Activated CD4-positive, alpha-beta memory T cell treated with anti-CD3 and anti-CD28 coated beads, Interleukin-2, amount 10 ng/mL, durations not matched to agents 7 days and 5 days (primary cell): ENCODE measurements at places on chromosomes 6 and 20. TPM values are rescaled to one million over a fixed set of nuclear protein-coding genes. Genes with fewer than 3 reads are reported as not detected.

DNA sequence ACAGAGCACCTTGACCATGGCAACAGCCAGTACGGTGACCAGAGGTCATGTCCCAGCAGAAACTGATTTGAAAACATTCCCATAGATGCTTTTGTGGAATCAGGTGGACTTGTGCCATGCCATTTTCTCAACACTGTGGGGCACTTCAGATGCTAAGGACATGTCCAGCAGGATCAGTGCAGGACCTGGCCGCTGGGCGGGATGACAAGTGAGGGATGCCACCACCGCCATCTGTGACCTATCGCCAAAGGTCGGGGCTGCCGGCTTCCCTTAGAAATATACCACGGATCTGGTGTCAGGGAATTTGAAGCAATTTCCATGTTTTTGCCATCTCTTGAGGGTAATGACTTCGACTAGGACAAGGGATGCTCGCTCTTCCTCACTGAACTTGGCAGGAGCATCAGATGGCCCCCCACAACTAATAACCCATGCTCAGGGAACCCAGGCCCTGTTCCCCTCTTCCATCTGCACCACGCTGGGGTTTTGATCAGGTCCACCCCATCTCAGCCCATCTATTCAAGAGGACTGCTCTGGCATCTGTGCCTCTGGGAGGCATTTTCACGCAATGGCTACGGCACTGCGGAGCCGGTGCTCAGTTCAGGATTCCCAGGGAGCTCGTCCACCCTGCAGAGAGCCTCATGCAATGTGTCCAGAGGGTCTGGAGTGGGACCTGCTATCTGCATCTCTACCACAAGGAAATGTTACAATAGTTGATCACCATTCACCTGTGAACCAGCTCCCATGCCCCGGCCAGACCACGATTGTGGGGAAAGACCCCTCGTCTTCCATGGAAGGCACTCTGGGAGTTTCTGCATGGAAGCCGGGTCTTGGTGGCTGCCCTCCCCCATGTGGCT, 302.6 kb downstream of the TAF4 start:
- H3K36me3 ChIP-seq, result no peaks in the 10 kb centered on the region
- no peak overlapping the region for H3K27ac ChIP-seq
- DNase-seq, result no peak

GRCh38 chr6:88705601-88706000, 257.8 kb downstream of the RNGTT start:
- no peaks in the 10 kb centered on the region for H3K27me3 ChIP-seq
- no peak overlapping the region for H3K4me3 ChIP-seq
- H3K36me3 ChIP-seq, result no peaks in the 10 kb centered on the region
- H3K27ac ChIP-seq, result no peak overlapping the region
- DNase-seq, result no peak

Gene HLA-G
- 0.15 TPM for total RNA-seq

- H3K27ac ChIP-seq, result no peak overlapping the region
- H3K36me3 ChIP-seq, result no peaks in the 10 kb centered on the region
- H3K4me3 ChIP-seq, result no peak overlapping the region
- no peaks in the 10 kb centered on the region for H3K27me3 ChIP-seq
Measured at GRCh38 chr6:88119769-88120168, 46.4 kb downstream of the CNR1 start.

Gene IPCEF1
- total RNA-seq, result 20.3 TPM

DNA sequence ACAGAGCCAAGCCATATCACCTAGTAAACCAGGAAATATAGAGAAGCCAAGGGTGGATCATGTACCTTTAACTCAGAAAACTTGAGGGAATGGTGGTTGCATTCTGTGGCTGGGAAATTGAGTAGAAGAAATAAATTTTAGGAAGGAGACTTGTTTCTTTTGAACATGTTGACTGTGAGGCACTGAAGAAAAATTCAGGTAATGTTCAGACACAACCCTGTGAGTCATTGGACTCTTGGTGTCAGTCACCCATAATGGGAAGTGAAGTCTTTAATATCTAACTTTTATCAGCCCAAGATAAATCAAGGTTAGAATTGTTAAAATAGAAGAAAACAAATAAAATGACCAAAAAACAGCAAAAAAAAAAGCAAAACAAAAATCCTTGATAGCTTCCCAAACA, 98.8 kb upstream of the GRIK2 start:
- no peaks in the 10 kb centered on the region for H3K36me3 ChIP-seq
- no peaks in the 10 kb centered on the region for H3K27me3 ChIP-seq
- H3K4me3 ChIP-seq, result no peak overlapping the region
- no peaks in the 10 kb centered on the region for H3K4me1 ChIP-seq

GRCh38 chr20:56781108-56781739, 152.1 kb downstream of the TFAP2C start:
- DNase-seq, result no peak
- H3K27me3 ChIP-seq, result peaks cover 3% of the 10 kb centered on the region
- no peaks in the 10 kb centered on the region for H3K4me1 ChIP-seq
- no peaks in the 10 kb centered on the region for H3K36me3 ChIP-seq
- H3K4me3 ChIP-seq, result no peak overlapping the region
- H3K27ac ChIP-seq, result no peak overlapping the region

DNA sequence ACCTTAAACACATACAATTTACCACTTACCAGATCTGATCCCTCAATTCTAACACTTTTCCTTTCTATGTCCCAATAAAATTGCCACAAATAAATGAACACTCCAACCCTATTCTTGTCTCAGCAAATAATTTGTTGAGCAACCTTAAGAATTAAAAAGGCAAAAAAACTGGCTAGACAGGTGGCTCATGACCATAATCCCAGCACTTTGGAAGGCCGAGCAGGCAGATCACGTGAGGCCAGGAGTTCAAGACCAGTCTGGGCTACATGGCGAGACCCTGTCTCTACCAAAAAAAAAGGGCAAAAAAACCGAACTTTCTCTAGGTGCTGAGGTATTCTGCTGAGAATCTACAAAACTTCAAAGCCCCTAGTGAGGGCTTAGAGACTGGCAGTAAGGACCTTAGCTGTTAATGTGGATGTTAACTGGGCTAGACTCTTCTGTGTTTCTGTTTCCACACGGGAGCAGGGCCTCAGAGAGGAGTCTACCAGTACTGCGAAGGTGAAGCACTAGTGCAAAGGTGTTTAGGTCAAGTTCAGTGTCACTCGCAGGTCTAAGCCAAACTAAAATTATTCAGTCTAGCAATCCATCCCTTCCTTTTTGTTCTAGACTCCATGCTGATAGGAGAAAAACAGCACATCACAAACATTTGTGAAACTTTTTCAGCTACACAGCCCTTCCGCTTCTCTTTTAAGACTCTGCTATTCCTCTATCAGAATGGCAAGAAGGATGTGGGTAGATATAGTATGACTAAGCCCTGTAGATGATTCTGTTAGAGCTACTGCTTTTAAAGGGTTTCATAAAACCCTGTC, 2.6 kb downstream of the FASTKD5 start:
- no peaks in the 10 kb centered on the region for H3K27me3 ChIP-seq
- H3K27ac ChIP-seq, result peak overlapping the region; percentile 93
- DNase-seq, result no peak
- peaks cover 28% of the 10 kb centered on the region for H3K36me3 ChIP-seq
- H3K4me3 ChIP-seq, result peak overlapping the region; percentile 91
- H3K4me1 ChIP-seq, result peaks cover 57% of the 10 kb centered on the region

- peaks cover 8% of the 10 kb centered on the region for H3K4me1 ChIP-seq
- no peak overlapping the region for H3K4me3 ChIP-seq
- peaks cover 35% of the 10 kb centered on the region for H3K36me3 ChIP-seq
- no peaks in the 10 kb centered on the region for H3K27me3 ChIP-seq
- no peak overlapping the region for H3K27ac ChIP-seq
Measured at GRCh38 chr6:73640179-73640750, 13.5 kb downstream of the SLC17A5 start.

- no peak overlapping the region for H3K27ac ChIP-seq
- peaks cover 3% of the 10 kb centered on the region for H3K27me3 ChIP-seq
- no peaks in the 10 kb centered on the region for H3K4me1 ChIP-seq
- no peaks in the 10 kb centered on the region for H3K36me3 ChIP-seq
- DNase-seq, result no peak
- H3K4me3 ChIP-seq, result no peak overlapping the region
Measured at GRCh38 chr6:129957941-129958898, 60.2 kb upstream of the L3MBTL3 start.

GRCh38 chr6:9002833-9003232, 567.5 kb upstream of the SLC35B3 start:
- DNase-seq, result no peak
- H3K27me3 ChIP-seq, result no peaks in the 10 kb centered on the region
- H3K4me3 ChIP-seq, result no peak overlapping the region
- H3K27ac ChIP-seq, result no peak overlapping the region

Gene SIRPA
- total RNA-seq, result not detected

DNA sequence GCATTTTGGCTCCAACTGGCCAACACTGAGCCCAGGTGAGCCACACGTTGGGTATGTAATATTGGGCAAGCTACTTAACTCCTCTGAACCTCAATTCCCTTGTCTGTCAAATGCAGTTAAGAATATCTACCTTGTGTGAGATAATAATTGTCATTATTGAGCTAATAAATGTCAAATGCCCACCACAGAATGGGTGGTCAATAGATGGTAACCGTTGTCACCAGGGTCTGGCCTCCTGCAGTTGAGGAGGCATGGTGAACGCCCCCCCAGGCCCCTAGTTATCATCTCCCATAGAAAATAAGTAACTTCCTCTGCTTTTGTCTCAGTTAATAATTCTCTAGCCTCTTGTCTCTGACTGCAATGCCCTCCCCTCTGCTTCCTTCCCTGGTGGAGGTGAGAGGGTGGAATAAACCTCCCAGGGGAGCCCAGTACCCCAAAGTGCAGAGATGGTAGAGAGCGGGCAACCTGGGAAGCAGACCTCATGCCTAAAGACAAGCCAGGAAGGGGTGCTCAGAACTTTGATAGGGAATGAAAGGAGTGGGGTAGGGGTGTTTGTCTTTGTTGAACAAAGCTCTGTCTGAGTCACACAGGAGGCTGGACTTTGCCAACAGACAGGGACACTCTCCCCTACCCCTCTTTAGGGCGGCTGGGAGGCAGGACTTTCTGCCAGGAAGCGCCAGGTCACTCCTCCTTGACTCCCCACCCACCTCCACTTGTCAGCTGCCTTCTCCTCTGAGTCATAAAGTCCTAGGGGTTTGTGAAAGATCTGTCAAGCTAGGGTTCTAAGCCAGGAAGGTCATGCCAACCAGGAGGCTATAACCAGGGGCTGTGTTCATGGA, 1.3 kb upstream of the UNC5CL start:
- H3K4me3 ChIP-seq, result no peak overlapping the region
- no peaks in the 10 kb centered on the region for H3K36me3 ChIP-seq
- H3K27ac ChIP-seq, result no peak overlapping the region
- no peaks in the 10 kb centered on the region for H3K27me3 ChIP-seq

GRCh38 chr6:11425876-11426275, 111.7 kb upstream of the TMEM170B start:
- H3K27ac ChIP-seq, result no peak overlapping the region
- no peak overlapping the region for H3K4me3 ChIP-seq
- H3K27me3 ChIP-seq, result peaks cover 2% of the 10 kb centered on the region
- H3K36me3 ChIP-seq, result no peaks in the 10 kb centered on the region
- no peak for DNase-seq

Gene CYP24A1
- total RNA-seq, result not detected

DNA sequence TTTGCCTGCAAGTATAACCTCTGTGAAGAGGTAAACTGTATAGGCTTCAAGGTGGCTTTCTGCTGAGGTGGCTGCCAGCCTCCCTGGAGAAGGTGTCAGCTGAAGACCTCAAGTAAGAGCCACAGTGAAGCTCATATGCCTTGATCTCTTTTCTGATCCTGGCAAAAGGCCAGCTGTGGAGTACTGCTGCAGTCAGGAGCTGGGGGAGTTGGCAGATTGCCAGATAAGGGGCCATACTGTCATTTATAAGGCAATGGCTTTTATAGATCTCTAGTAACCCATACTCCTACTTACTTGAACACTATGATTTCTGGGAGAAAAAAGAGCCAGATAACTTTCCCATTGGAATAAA, 8.8 kb upstream of the CEP85L start:
- no peaks in the 10 kb centered on the region for H3K27me3 ChIP-seq
- no peak overlapping the region for H3K4me3 ChIP-seq
- peak overlapping the region; percentile 22 for H3K27ac ChIP-seq
- DNase-seq, result no peak
- H3K36me3 ChIP-seq, result peaks cover 33% of the 10 kb centered on the region

DNA sequence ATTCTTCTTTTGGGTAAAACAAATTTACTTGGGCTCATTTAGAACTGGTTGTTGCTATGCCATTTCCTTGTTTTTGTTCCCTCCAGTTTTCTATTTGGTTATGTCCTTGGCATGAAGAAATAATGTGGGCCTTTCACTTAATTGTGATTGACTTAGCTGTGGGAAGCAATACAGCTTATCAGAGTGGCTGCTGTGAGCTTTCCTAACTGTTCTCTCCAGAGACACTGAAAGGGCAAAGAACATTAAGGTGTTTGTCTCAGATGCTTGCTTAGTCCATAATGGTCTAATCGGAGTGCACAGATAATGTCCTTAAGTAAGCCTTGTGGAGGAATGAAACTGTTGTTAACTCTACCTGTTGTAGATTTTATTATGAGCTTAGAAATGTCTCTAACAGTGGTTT, 56.6 kb downstream of the SH3BGRL2 start:
- H3K27ac ChIP-seq, result no peak overlapping the region
- H3K4me3 ChIP-seq, result no peak overlapping the region
- H3K27me3 ChIP-seq, result peaks cover 2% of the 10 kb centered on the region

GRCh38 chr6:161274488-161274858, 612 bp upstream of the AGPAT4 start:
- H3K4me3 ChIP-seq, result peak overlapping the region; percentile 73
- no peak for DNase-seq
- H3K36me3 ChIP-seq, result peaks cover 12% of the 10 kb centered on the region
- H3K27ac ChIP-seq, result peak overlapping the region; percentile 78
- H3K27me3 ChIP-seq, result peaks cover 11% of the 10 kb centered on the region

DNA sequence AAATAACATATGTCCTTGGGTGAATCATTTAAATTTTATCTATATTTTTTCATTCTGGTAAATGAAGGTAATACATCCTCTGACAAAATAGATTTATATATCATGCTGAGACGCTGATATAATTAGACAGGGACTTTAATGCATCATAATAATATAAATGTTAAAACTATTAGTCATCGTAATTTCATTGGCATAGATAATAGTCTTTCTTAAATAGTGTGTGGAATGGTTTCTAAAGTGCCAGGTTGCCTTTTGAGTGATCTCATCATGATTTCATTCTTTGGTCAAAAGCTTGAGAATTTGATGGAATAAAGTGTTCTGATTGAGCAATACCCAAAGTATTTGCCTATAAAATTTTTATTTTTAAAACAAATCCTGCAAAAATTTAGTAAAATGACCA, 43.2 kb upstream of the BMP5 start:
- H3K27me3 ChIP-seq, result no peaks in the 10 kb centered on the region
- no peak for DNase-seq
- no peaks in the 10 kb centered on the region for H3K4me1 ChIP-seq
- H3K4me3 ChIP-seq, result no peak overlapping the region
- no peaks in the 10 kb centered on the region for H3K36me3 ChIP-seq

- H3K27ac ChIP-seq, result no peak overlapping the region
- peaks cover 3% of the 10 kb centered on the region for H3K27me3 ChIP-seq
- H3K4me1 ChIP-seq, result no peaks in the 10 kb centered on the region
- H3K4me3 ChIP-seq, result no peak overlapping the region
Measured at GRCh38 chr20:59830665-59831023, 102.8 kb downstream of the SYCP2 start.
